Activated CD4-positive, alpha-beta memory T cell treated with anti-CD3 and anti-CD28 coated beads for 36 hours (primary cell): ENCODE measurements at places on chromosomes 16 and 17.
A peak's percentile ranks its signal among the peaks of the same experiment; 100 is the strongest.

DNA sequence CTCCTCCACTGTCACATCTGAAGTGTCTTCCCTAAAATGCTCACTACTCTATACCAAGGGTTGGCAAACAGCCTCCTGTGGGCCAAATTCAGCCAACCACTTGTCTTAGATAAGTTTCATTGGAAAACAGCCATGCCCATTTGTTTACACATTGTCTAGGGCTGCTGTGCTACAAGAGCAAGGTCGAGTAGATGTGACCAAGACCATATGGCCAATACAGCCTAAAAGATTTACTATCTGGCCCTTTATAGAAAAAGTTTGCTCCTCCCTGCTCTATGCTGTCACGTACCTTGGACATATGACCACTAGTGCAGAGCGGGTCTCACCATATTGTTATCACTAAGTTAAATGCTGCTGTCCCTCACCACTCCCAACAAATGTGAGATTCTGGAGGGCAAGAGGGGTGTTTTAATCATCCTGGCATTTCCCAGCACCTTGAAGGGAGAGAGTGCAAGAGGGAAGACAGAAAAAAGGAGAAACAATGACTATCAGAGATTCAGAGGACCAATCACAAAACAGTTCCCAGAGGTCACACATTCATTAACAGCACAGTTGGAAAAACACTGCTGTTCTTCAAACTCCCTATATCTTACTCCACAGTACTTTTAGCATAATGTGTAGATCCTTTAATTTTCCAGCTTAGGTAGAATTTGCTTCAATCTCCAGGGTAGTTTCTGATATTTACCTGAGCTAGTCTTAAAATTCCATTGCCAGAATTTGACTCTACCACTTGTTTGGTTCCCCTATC, 13.2 kb downstream of the LSM12 start:
- DNase-seq: no peak

DNA sequence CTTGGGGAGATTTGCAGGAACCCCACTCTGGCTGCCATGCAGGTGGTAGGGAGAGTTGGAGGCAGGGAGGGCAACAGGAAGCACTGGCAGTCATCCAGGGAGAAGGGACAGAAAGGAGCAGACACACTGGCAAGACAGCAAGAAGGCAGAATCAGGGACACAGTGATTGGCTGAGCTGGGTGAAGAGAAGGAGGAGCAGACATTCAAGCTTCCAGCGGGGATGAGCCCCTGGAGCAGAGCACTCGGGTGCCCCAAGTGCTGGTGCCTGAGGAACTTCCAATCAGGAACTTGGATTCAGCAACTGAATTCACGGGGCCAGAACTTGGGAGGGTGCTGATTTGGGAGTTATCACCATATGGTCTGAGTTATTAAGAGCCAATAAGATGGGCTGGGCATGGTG, 6.3 kb upstream of the ITGA3 start:
- DNase-seq: no peak

DNA sequence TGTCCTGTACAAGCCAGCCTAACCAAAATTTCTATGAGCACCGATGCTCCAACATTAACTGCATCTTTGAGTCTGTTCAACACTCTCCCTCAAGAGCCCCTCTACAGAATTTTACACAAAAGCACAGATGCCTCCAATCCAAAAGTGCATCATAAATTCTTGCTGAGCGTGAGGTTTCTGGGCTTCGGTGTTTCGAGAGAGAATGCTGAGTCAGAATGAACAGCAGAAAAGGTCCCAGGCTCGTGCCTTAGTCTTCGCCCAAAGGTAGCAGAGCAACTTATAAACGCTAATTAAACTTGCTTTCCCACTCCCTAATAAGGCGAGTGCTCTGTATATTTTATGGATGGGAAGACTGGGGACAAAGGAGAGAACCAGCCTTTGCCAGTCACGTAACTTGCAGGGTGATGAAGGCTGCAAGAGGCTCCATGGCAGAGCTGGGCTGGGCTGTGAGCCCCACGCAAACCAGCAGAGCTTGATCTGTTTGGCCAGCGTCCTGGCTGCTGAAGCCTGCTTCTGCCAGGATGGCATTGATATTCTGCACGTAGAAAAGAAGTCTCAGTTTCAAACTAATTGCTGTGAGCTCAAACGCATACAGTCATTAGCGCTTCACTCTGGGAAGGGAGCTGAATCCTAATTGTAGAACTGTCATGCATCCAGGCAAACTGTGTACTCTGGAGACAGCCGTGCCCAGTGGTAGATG, 138.5 kb downstream of the DNAH9 start:
- DNase-seq: no peak

- DNase-seq: no peak
These were observed 3.1 kb upstream of the TLCD2 start for GRCh38 chr17:1713160-1713877.

DNA sequence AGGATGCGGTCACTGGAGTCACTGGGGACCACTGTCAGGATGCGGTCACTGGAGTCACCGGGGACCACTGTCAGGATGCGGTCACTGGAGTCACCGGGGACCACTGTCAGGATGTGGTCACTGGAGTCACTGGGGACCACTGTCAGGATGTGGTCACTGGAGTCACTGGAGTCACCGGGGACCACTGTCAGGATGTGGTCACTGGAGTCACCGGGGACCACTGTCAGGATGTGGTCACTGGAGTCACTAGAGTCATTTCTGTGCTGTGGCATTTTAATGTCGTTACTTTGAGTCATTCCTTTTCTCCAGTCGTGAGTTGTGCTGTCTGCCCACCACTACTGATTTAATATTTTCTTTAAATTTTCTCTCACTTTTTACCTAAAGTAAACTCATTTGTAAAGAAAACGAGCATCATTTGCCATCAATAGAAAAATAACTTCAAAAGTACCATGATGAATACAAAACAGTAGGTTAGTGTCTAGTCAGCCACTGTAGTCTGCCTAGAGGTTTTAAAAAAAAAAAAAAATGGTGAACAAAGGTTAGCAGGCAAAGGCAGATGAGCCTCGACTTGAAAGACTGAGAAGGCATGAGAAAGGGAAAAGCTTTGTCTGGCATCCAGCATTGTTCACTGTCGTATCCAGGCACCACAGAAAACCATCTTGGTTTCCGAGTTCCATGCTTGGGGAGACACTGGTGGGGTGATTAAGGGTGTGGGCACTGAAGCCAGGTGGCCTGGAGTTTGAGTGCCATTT, 346.6 kb downstream of the SNX29 start:
- DNase-seq: peak; percentile 76

GRCh38 chr16:23679986-23680336, 1.3 kb downstream of the PLK1 start:
- DNase-seq: no peak

GRCh38 chr16:88735616-88736015, 29.3 kb downstream of the CTU2 start:
- no peak for DNase-seq

GRCh38 chr16:56643080-56643778, 4.8 kb downstream of the MT1A start:
- peak; percentile 89 for DNase-seq

DNA sequence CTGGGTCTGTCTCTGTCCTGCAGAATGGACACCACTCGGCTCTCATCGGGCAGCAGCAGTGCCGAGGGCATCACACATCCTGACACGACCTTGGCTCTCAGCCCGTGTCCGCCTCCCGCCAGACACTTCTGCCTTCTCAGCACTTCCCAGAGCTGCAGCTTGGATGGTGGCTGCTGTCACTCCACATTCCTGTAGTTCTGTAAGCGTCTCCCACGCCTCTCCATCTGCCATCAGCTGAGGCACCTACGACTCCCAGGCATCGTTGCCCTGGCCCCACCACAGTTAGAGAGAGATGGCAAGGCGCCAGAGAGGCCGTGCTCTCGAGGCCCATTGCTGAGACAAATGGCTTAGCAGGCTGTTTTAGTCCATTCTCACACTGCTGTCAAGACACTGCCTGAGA, 195.9 kb upstream of the CHMP6 start:
- DNase-seq: no peak

DNA sequence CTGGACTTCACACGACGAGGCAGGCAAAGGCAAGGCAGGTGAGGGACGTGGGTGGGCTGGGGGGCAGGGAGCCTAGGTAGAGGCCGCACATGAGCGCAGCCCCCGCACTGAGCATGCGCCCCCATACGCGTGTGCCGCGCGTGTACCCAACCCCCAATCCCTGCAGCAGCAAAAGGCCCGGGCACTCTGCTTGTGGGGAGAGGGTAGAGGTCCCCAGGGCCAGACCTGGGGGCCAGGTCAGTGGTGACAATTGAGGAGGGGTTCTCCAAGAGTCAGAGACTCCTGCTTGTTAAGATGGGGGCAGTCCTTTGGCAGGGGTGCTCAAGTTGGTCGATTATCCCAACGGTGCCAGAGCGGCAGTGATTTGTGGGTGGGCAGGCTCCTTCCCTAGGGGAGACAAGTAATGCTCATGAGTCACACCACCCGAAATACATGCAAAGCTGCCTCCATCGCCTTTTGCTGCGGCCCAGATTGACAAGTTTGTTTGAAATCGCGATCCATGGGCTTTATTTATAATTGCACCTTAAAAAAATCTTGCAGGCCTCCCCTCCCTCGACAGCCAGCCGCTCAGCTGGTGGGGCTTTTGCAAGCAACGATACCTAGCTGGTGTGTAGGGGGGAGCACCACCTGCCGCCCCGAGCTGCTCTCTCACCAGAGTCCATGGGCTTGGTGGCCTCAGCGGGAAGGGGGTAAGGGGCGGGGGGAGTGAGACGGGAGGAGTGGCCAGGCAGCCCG, 1.1 kb upstream of the GIT1 start:
- no peak for DNase-seq

DNA sequence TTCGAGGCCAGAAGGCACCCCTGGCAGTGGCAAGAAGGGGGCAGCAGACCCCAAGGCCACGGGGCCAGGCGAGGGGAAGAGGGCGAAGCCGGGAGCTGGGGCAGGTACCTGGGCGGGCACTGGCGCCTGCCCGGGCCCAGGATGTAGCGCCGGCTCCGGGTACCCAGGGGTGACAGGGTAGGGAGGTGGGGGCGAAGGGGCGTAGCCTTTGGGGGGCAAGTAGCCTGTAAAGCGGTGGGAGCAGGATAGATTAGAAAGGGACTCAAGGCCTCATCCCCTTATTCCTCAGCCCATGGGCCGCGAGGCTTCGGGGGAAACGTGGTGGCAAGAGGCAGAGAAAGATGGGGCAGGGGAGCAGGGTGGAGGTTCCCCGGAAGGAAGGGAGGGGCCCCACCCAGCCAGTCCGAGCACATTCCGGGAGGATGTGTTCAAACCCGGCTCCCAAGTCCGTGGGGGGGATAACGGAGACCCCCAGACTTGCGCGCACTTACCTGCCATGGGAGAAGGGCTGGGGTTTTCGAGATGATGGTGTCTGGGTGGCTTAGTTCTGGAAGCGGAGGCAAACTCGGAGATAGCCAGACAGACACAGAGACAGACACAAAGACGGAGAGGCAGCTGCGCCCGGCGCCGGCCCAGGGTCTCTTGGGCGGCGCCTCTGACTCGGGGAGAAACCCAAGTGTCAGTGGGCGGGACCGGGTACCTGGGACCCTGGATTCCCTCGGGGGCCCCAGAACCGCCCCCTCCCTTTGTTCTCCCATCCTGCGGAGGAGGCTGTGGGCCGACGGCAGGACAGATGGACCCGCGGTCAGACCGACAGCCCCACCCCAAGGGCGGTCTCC, 493 bp downstream of the PLSCR3 start:
- peak; percentile 51 for DNase-seq

DNA sequence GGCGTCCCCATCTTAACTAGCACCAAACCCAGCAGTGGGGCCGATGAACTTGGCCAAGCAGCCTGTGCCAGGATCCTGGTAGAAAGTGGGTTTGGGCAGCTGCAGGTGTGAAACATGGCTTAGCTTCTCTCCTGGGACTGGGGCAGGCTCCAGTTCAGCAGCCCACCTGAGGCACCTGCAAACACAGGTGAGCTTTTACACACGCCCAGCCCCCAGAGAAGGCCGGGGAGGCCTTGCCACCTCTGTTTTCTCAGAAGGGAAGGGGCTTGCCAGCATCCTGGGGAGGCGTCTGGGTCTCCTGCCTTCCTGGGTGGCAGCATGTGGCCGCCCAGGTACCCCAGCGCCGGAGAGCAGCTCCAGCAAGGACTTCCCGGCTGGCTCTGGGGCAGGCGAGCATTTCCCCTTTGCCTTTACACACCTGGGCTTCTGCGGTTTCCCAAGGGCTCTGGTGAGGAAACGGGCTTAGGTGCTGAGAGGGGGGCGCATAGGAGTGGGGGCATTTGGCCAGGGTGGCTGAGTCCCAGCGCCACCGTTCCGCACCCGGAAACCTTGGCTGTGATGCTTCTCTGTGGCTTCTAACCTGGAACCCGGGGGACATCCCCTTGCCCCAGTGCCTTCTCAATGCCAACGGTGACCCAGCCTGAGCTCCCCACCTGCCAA, 81.6 kb upstream of the CBX4 start:
- no peak for DNase-seq

GRCh38 chr17:38579934-38580333, 25.8 kb downstream of the SRCIN1 start:
- peak; percentile 48 for DNase-seq

DNA sequence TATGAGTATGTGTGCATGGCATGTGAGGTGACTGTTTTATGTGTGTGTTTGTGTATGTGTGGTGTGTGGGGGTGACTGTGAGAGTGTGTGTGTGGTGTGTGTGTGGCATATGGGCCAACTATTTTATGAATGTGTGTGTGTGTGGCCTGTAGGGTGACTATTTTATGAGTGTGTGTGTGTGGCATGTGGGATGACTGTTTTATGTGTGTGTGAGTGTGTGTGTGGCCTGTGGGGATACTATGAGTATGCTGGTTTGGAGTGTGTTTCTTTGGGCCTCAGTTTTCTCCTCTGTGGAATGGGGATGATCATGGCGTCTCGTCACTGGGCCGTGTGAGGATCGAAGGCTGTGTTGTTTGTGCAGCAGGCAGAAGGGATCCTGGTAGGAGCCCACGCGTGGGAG, 152.1 kb upstream of the PLCG2 start:
- DNase-seq: peak; percentile 49

DNA sequence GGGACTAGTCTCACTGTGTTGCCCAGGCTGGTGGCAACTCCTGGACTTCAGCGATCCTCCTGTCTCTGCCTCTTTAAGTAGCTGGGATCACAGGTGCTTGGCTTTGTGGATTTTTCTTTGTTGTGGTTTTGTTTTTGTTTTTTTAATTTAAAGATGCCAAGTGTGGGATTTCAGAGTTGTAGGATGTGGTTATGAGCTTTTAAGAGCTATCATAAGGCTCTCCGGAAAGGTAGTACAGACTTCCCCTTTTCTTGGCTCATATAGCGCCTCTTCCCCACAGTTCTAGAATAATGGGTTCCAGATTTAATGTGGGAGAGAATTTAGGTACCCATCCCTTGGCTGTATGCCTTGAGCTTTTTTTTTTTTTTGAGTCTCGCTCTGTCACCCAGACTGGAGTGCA, 17.1 kb downstream of the AKAP1 start:
- no peak for DNase-seq
